Nasal cavity respiratory epithelium epithelial cell of viscerocranial mucosa (primary cell): ENCODE measurements at places on chromosomes 7 and 10. TPM values are rescaled to one million over a fixed set of nuclear protein-coding genes. Genes with fewer than 3 reads are reported as not detected.

The OR2A5 gene
- not detected in 2 replicates for total RNA-seq

The SNCG gene
- total RNA-seq = 5.3 and 9.9 TPM in 2 replicates

The PLPP4 gene
- 0.34 and 0.93 TPM in 2 replicates for total RNA-seq

The HOXA4 gene
- not detected in 2 replicates for total RNA-seq

The FRG2B gene
- total RNA-seq = not detected in 2 replicates

The WEE2 gene
- total RNA-seq = under 0.01 and 0.14 TPM in 2 replicates

The ITIH5 gene
- 0.07 TPM in 1 of 2 replicates, not detected in the other for total RNA-seq

The KDM7A gene
- total RNA-seq = 29.0 and 30.8 TPM in 2 replicates

The SSC4D gene
- total RNA-seq = 1.0 and 17.3 TPM in 2 replicates

The TRIM73 gene
- 0.68 and 2.1 TPM in 2 replicates for total RNA-seq

The CTAGE8 gene
- total RNA-seq = 6.6 and 7.2 TPM in 2 replicates

The NANOS1 gene
- total RNA-seq = 0.68 and 2.1 TPM in 2 replicates

The TMEM225B gene
- total RNA-seq = 0.43 and 1.4 TPM in 2 replicates

The GPR158 gene
- not detected in 2 replicates for total RNA-seq

The SRRM3 gene
- total RNA-seq = 0.34 and 2.1 TPM in 2 replicates

The HECW1 gene
- not detected in 2 replicates for total RNA-seq

The CTTNBP2 gene
- 0.34 and 1.2 TPM in 2 replicates for total RNA-seq

The PAPOLB gene
- under 0.01 TPM in 1 of 2 replicates, not detected in the other for total RNA-seq

The SORCS1 gene
- not detected in 2 replicates for total RNA-seq

The VWC2 gene
- not detected in 2 replicates for total RNA-seq

The MIOS gene
- 51.3 and 70.8 TPM in 2 replicates for total RNA-seq

The LDB3 gene
- total RNA-seq = under 0.01 and 0.07 TPM in 2 replicates

The ACTL6B gene
- not detected in 2 replicates for total RNA-seq

The SMKR1 gene
- total RNA-seq = 0.43 and 2.4 TPM in 2 replicates

The RNF32 gene
- 1.1 and 2.1 TPM in 2 replicates for total RNA-seq

The GPRIN2 gene
- total RNA-seq = 1.4 and 7.8 TPM in 2 replicates

The FOXI2 gene
- not detected in 2 replicates for total RNA-seq

The ANKRD1 gene
- under 0.01 and 1.4 TPM in 2 replicates for total RNA-seq

The AP5Z1 gene
- 24.6 and 30.3 TPM in 2 replicates for total RNA-seq

The RELN gene
- 0.07 and 0.34 TPM in 2 replicates for total RNA-seq

The SKAP2 gene
- 4.4 and 7.4 TPM in 2 replicates for total RNA-seq

The INA gene
- total RNA-seq = 0.07 and 0.34 TPM in 2 replicates

The IQUB gene
- under 0.01 and 0.21 TPM in 2 replicates for total RNA-seq

The EVX1 gene
- not detected in 2 replicates for total RNA-seq

The CTBP2 gene
- total RNA-seq = 110 and 190 TPM in 2 replicates

The TMEM254 gene
- total RNA-seq = 13.0 and 20.7 TPM in 2 replicates

The CYP3A5 gene
- 2.9 and 5.1 TPM in 2 replicates for total RNA-seq

The OAT gene
- total RNA-seq = 124 and 133 TPM in 2 replicates

The TRPV5 gene
- total RNA-seq = not detected in 2 replicates

The STEAP1 gene
- total RNA-seq = 9.9 and 20.1 TPM in 2 replicates

The NYAP1 gene
- 0.34 and 0.64 TPM in 2 replicates for total RNA-seq

The METTL27 gene
- total RNA-seq = 3.1 and 4.4 TPM in 2 replicates

The SPDYE1 gene
- total RNA-seq = not detected in 2 replicates
